A549 treated with CORT108297 at 1 μM for 4 hours (cell line): ENCODE measurements at places on chromosomes 5 and 9. TPM values are rescaled to one million over a fixed set of nuclear protein-coding genes. Genes with fewer than 3 reads are reported as not detected.

The TNFSF8 gene
- not detected in 5 replicates for total RNA-seq

The SPINK7 gene
- not detected in 5 replicates for total RNA-seq

The TMEM174 gene
- not detected in 5 replicates for total RNA-seq

The NME5 gene
- total RNA-seq, result not detected in 5 replicates

The ADAMTSL2 gene
- not detected in 5 replicates for total RNA-seq

The SLC34A3 gene
- total RNA-seq, result 0.07 to 0.14 TPM (median 0.10 TPM) in 4 of 5 replicates, not detected in the other

The MLLT3 gene
- 12.8 to 18.7 TPM (median 14.2 TPM) in 5 replicates for total RNA-seq

The CARD9 gene
- total RNA-seq, result 0.53 to 2.8 TPM (median 1.3 TPM) in 5 replicates

The CCT5 gene
- total RNA-seq, result 487 to 806 TPM (median 519 TPM) in 5 replicates

The GABRP gene
- total RNA-seq, result not detected in 5 replicates

The FAM200C gene
- total RNA-seq, result 1.9 to 2.6 TPM (median 2.4 TPM) in 5 replicates

The TOR4A gene
- 17.1 to 31.6 TPM (median 26.1 TPM) in 5 replicates for total RNA-seq
